ENCODE measurements at places on chromosomes 4 and X.
A peak's percentile ranks its signal among the peaks of the same experiment; 100 is the strongest.

DNA sequence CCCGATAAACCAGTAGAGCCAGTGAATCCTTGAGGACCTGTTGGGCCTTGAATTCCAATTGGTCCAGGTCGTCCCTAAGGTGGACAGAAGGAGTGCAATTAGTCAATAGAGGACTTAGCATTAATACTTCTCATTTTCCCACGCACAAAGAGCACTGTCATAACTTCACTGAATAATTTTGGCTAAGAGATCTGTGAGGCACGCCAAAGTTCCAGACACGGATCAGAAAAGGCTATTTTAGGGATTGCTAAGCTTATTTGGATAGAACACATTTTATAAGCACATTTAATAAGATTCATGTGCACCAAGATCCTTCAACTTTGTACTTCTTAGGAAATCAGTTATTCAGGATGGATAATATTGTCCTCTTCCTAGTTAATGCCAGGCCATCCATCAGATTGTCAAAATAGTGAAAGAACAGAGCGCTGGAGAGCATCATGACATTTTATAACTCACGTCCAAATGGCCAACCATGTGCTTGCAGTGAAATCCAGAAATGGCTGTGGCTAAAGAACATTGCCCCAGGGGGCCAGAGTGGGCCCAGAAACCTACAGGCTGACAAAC, 129.8 kb downstream of the ATG4A start:
- H3K27me3 ChIP-seq = peaks cover 9% of the 10 kb centered on the region
- no peak overlapping the region for H3K27ac ChIP-seq
- no peaks in the 10 kb centered on the region for H3K36me3 ChIP-seq
- H3K4me3 ChIP-seq = no peak overlapping the region

DNA sequence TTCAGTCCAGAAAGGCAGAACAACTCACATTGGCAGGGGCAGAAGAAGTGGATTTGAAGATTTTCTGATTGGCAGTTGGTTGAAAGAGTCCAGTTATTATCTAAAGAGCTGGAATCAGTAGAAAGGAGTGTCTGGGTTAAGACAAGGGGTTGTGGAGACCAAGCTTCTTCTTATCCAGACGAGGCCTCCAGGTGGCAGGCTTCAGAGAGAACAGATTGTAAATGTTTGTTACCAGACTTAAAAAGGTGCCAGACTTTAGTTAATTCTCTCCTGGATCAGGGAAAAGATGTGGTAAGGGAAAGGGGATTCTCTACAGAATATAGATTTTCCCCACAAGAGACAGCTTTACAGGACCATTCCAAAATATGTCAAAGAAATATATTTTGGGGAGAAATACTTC, 36.7 kb upstream of the TLR3 start:
- no peak overlapping the region for H3K4me3 ChIP-seq
- H3K27me3 ChIP-seq = peaks cover 3% of the 10 kb centered on the region
- no peak for DNase-seq
- no peaks in the 10 kb centered on the region for H3K36me3 ChIP-seq
- H3K27ac ChIP-seq = no peak overlapping the region
- H3K4me1 ChIP-seq = no peaks in the 10 kb centered on the region

- no peaks in the 10 kb centered on the region for H3K4me1 ChIP-seq
- peak; percentile 45 for DNase-seq
- no peaks in the 10 kb centered on the region for H3K36me3 ChIP-seq
- H3K27ac ChIP-seq = peak overlapping the region; percentile 3
- H3K4me3 ChIP-seq = no peak overlapping the region
These were observed 452.4 kb downstream of the BCOR start for GRCh38 chrX:39645178-39645895.

DNA sequence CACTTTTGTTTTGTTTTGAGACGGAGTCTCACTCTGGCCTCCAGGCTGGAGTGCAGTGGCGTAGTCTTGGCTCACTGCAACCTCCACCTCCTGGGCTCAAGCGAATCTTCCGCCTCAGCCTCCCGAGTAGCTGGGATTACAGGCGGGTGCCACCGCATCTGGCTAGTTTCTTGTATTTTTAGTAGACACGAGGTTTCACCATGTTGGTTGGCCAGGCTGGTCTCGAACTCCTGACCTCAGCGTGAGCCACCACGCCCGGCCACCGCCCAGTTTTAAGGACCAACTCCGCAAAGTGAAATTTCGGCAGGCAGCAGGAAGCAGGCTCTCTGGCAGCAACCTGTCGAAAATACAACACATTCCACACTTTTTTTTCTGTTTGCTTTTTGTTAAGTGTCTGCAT, 13.4 kb downstream of the DHRSX start:
- no peak overlapping the region for H3K27ac ChIP-seq
- H3K4me1 ChIP-seq = no peaks in the 10 kb centered on the region
- no peaks in the 10 kb centered on the region for H3K27me3 ChIP-seq
- peaks cover 70% of the 10 kb centered on the region for H3K36me3 ChIP-seq

DNA sequence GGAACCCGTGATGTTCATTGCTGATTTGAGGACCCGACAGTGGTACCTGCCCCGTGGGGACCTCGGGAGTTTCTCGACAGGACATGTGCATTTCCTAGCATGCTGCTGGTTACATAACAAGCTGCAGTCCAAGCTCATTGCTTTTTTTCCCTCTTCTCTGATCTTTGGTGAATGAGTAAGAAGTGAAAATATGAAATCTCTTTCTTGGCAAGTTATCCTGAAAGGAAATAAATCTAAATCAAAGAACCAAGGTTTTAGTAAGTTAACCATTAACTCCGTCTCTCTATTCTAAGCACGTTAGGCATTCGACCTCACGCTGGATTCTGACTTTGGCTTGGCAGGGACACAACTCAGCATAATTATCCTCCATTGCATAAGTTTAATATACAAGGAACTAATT, 86.6 kb downstream of the STK32B start:
- no peak for DNase-seq
- H3K27ac ChIP-seq = no peak overlapping the region
- no peaks in the 10 kb centered on the region for H3K36me3 ChIP-seq
- H3K27me3 ChIP-seq = no peaks in the 10 kb centered on the region

- no peak overlapping the region for H3K27ac ChIP-seq
- no peaks in the 10 kb centered on the region for H3K36me3 ChIP-seq
- no peaks in the 10 kb centered on the region for H3K27me3 ChIP-seq
- peaks cover 9% of the 10 kb centered on the region for H3K4me1 ChIP-seq
- no peak overlapping the region for H3K4me3 ChIP-seq
These were observed 5.8 kb upstream of the USP38 start for GRCh38 chr4:143178923-143179322.

DNA sequence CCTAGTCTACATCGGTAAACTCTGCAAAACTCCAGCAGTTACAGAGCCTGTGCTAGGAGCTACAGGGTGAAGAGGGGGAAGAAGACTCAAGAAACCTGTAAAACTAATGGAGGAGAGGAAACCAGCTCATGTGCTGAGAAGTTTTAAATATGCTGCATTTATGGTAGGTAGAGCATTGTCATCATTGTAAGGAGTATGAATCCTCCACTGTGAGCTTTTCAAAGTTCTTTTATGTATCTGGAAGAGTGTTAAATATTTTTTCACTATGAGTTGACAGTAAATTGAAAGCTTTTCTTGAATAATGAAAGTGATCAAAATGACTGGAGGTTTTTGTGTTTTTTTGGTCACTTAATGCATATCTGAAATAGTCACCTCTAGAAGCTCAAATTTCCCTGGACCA, 46.2 kb downstream of the SEPTIN11 start:
- H3K4me3 ChIP-seq = no peak overlapping the region
- H3K4me1 ChIP-seq = peaks cover 9% of the 10 kb centered on the region
- no peaks in the 10 kb centered on the region for H3K27me3 ChIP-seq

GRCh38 chrX:152638443-152638904, 779 bp downstream of the GABRQ start:
- H3K4me1 ChIP-seq = peaks cover 7% of the 10 kb centered on the region
- H3K27me3 ChIP-seq = peaks cover 41% of the 10 kb centered on the region
- no peak for DNase-seq
- no peaks in the 10 kb centered on the region for H3K36me3 ChIP-seq
- no peak overlapping the region for H3K4me3 ChIP-seq
- H3K27ac ChIP-seq = no peak overlapping the region

GRCh38 chr4:108730579-108730978, 32.3 kb downstream of the ETNPPL start:
- no peaks in the 10 kb centered on the region for H3K4me1 ChIP-seq
- H3K4me3 ChIP-seq = no peak overlapping the region
- DNase-seq = no peak
- no peak overlapping the region for H3K27ac ChIP-seq

GRCh38 chr4:176921256-176921655, 128.5 kb upstream of the VEGFC start:
- DNase-seq = no peak
- H3K4me1 ChIP-seq = no peaks in the 10 kb centered on the region
- H3K4me3 ChIP-seq = no peak overlapping the region

- no peak overlapping the region for H3K27ac ChIP-seq
- DNase-seq = no peak
- no peaks in the 10 kb centered on the region for H3K4me1 ChIP-seq
These were observed 369.6 kb upstream of the SLC7A11 start for GRCh38 chr4:138611721-138612120.

GRCh38 chr4:74395633-74396032, 30.7 kb downstream of the EREG start:
- no peak overlapping the region for H3K27ac ChIP-seq
- no peak for DNase-seq
- no peaks in the 10 kb centered on the region for H3K27me3 ChIP-seq
- no peaks in the 10 kb centered on the region for H3K36me3 ChIP-seq

GRCh38 chrX:65679071-65679540, 11.7 kb downstream of the MSN start:
- no peak for DNase-seq
- no peak overlapping the region for H3K27ac ChIP-seq
- no peaks in the 10 kb centered on the region for H3K27me3 ChIP-seq
- H3K36me3 ChIP-seq = peaks cover 3% of the 10 kb centered on the region
- H3K4me1 ChIP-seq = peaks cover 10% of the 10 kb centered on the region

GRCh38 chrX:13658602-13659001, 5.7 kb downstream of the TCEANC start:
- H3K27me3 ChIP-seq = no peaks in the 10 kb centered on the region
- H3K4me3 ChIP-seq = no peak overlapping the region
- peaks cover 9% of the 10 kb centered on the region for H3K36me3 ChIP-seq

GRCh38 chr4:147831551-147832171, 99.8 kb downstream of the ARHGAP10 start:
- DNase-seq = peak; percentile 35
- H3K27me3 ChIP-seq = no peaks in the 10 kb centered on the region
- no peaks in the 10 kb centered on the region for H3K36me3 ChIP-seq
- H3K4me1 ChIP-seq = no peaks in the 10 kb centered on the region
- H3K4me3 ChIP-seq = no peak overlapping the region
- no peak overlapping the region for H3K27ac ChIP-seq

GRCh38 chr4:76950052-76950955, 752 bp downstream of the SEPTIN11 start:
- H3K4me3 ChIP-seq = peak overlapping the region; percentile 89
- DNase-seq = peak; percentile 67
- peak overlapping the region; percentile 25 for H3K27ac ChIP-seq
- no peaks in the 10 kb centered on the region for H3K36me3 ChIP-seq
- H3K27me3 ChIP-seq = no peaks in the 10 kb centered on the region

DNA sequence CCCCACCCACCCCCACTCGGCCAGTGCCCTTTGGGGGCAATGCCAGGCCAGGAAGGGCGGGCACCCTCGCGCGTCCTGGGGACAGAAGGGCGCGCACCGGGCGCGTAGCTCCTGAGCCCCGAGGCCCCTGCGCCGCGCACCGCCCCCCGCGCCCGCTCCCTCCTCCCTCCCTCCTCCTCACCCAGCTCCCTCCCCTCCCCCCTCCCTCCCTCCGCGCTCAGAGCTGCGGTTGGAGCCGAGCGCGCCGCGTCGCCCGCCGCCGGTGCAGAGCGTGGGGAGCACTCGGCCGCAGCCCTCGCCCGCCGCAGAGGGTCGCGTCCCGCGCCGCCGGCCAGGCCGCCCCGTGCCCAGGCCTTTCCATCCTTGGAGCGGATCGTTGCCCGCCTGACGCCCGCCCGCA, at the start of gene ATP2B3:
Gene ATP2B3, plus strand, starts transcription at position 220 of the 400 bp plus-strand sequence. CDS start 18,606 bp downstream, outside the sequence.
- no peak within 1 kb of the TSS for H3K4me3 ChIP-seq
- no peaks in the 10 kb centered on the region for H3K27me3 ChIP-seq
- DNase-seq = no peak
- H3K4me1 ChIP-seq = no peaks in the 10 kb centered on the region

- no peaks in the 10 kb centered on the region for H3K36me3 ChIP-seq
- H3K27ac ChIP-seq = no peak overlapping the region
- no peak for DNase-seq
- no peak overlapping the region for H3K4me3 ChIP-seq
These were observed 58.4 kb upstream of the TET2 start for GRCh38 chr4:105088110-105088879.

- peaks cover 58% of the 10 kb centered on the region for H3K36me3 ChIP-seq
- H3K27ac ChIP-seq = no peak overlapping the region
These were observed 18.7 kb downstream of the RASGEF1B start for GRCh38 chr4:81453024-81453423.

GRCh38 chr4:56861360-56861759, 39.9 kb upstream of the SPINK2 start:
- no peaks in the 10 kb centered on the region for H3K36me3 ChIP-seq
- peaks cover 30% of the 10 kb centered on the region for H3K4me1 ChIP-seq
- no peak overlapping the region for H3K27ac ChIP-seq
- H3K4me3 ChIP-seq = no peak overlapping the region

GRCh38 chr4:94274912-94275311, 67.2 kb downstream of the SMARCAD1 start:
- no peak for DNase-seq
- H3K4me3 ChIP-seq = no peak overlapping the region
- no peaks in the 10 kb centered on the region for H3K4me1 ChIP-seq
- H3K27ac ChIP-seq = no peak overlapping the region
- peaks cover 15% of the 10 kb centered on the region for H3K36me3 ChIP-seq

GRCh38 chrX:28888416-28888815, 301.2 kb downstream of the IL1RAPL1 start:
- H3K4me1 ChIP-seq = no peaks in the 10 kb centered on the region
- H3K27me3 ChIP-seq = no peaks in the 10 kb centered on the region
- H3K4me3 ChIP-seq = no peak overlapping the region
- no peak for DNase-seq
- no peak overlapping the region for H3K27ac ChIP-seq
- H3K36me3 ChIP-seq = no peaks in the 10 kb centered on the region

GRCh38 chrX:72604112-72604511, 31.5 kb upstream of the HDAC8 start:
- no peak for DNase-seq
- H3K27me3 ChIP-seq = no peaks in the 10 kb centered on the region
- H3K36me3 ChIP-seq = no peaks in the 10 kb centered on the region
- H3K4me1 ChIP-seq = no peaks in the 10 kb centered on the region

GRCh38 chr4:104901961-104902605, 244.6 kb upstream of the TET2 start:
- no peaks in the 10 kb centered on the region for H3K4me1 ChIP-seq
- H3K4me3 ChIP-seq = no peak overlapping the region
- no peaks in the 10 kb centered on the region for H3K27me3 ChIP-seq
- H3K27ac ChIP-seq = no peak overlapping the region
- H3K36me3 ChIP-seq = no peaks in the 10 kb centered on the region
- DNase-seq = peak; percentile 33

- DNase-seq = no peak
- H3K4me1 ChIP-seq = no peaks in the 10 kb centered on the region
- no peaks in the 10 kb centered on the region for H3K27me3 ChIP-seq
- no peak overlapping the region for H3K4me3 ChIP-seq
These were observed 74.1 kb downstream of the ANOS1 start for GRCh38 chrX:8657883-8658282.

Data from common myeloid progenitor, CD34-positive (primary cell).